Jurkat, Clone E6-1 (cell line): ENCODE measurements at places on chromosomes 11 and 22.

DNA sequence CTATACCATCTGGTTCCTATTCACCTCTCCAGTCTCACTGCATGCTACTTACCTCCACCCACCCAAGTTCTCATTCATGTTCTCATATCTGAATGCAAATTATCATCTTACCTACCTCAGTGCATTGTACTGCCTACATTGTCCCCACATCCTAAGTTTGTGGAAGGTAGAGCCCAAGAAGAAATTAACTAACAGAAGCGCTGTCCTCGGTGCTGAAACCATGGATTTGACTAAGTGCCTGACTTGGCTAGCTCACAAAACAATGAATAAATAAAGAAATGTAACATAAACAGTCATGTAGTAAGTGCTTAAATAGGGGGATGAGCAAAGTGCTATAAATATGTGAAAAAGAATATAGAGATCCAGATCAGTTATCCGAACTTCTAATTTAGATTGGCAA, 63.2 kb downstream of the GRIA4 start:
- DNase-seq = peak; percentile 48

DNA sequence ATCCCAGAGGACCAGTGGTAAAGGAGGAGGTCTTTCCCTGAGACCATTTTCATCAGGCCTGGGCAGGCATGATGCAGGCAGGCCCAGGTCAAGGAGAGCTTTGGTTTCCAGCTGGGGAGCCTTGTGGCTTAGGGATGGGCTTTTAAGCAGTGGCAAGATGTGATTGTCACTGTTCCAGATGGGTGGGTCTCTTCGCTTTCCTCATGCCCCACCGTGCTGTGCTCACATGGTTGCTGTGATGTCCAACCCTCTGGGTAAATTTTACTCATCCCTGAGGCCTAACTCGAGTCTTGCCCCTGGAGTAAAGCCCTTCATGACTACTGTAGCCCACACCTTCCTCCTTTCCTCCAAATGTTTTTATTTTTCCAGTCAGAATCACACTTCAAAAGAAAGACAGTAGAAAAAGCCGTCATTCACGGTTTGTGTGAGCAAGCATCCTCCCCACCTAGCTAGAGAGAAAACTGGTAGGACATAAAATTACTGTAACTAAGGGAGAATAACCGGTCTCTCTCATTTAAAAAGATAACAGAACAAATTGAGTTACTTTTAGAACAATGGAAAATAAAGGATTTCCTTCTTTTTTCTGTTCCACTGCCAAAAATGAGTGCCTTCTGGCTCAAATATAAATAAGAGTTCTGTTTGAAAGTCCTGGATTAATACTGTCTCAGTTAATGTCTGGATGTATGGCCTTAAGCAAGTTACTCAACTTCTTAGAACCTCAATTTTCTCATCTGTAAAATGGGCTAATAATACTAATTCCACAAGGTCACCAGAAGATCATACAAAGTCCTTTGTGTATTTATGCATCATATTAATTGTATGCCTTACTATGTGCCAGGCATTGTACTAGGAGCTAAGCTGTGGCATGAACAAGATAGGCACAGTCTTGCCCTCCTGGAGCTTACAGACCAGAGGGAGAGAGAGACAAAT, 84.9 kb downstream of the ME3 start:
- DNase-seq = no peak

GRCh38 chr22:17990942-17991341, 33.4 kb downstream of the MICAL3 start:
- no peak for DNase-seq

GRCh38 chr22:35467681-35468434, 67.9 kb downstream of the MCM5 start:
- no peak for DNase-seq

GRCh38 chr22:28812516-28812915, 12.1 kb upstream of the XBP1 start:
- no peak for DNase-seq

GRCh38 chr22:32416556-32417085, 4.6 kb upstream of the RTCB start:
- no peak for DNase-seq

- DNase-seq = no peak
These were observed 82.2 kb upstream of the AKIP1 start for GRCh38 chr11:8828580-8829361.

GRCh38 chr11:67663532-67664212, 10.8 kb downstream of the ALDH3B2 start:
- no peak for DNase-seq
